ENCODE measurements at places on chromosomes 16 and 17.
A peak's percentile ranks its signal among the peaks of the same experiment; 100 is the strongest.

DNA sequence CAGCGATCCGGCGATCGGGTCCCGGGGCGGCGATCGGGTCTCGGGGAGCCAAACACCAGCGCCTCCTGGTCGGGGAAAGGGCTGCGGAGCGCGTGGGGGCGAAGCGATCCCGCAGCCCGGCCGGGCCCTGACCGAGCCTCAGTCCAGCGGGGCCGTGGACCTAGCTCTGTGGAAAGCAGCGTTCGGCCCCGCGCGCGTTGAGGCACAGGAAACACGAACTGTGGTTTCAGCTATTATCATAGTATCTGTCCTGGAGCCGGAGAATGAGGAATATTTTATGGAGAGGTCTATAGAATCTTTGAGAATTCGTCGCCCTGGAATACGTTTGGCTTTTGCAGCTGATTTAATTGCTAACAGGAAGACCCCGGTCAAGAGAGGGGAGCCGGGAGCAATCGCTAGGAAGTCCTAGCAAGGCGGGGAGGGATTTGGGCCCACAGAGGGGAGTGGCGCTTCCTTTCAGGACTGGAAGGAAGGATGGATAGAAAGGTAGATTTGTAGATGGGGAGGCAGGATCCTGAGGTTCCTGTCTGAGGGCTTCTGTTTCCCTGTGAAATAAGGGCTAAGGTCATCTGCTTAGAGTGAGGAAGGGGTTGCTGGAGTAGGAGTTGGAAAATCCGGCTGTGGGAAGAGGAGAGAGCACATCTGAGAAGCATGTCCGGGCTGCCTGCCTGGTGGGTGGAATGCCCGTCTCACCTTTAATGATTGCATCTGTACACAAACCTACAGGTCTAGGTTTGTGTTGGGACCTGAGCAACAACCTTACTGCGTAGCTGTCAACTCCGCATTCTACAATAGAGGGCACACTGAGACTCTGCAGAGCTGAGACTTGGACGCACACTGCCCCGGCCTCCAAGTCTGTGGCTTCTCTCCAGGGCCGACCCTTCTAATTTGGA, 770 bp downstream of the CCNF start:
- no peak for DNase-seq

DNA sequence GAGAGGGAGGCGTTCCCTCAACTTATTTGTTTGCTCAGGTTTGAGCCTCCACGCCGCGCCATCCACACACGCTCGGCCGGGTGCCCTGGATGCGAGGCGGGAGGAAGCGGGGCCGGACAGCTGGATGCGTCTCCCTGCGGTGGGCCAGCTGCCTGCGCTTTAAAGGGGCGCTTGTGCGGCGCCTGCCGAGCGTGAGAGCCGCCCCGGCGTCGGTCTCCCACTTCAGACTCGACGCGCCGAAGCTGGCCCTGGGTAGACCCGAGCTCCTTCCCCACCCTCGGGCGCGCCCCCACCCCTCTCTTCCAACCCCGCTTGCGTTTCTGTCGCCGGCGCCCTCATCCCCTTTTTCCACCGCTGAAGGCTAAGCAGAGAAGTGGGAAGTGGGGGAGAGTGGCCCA, 527 bp upstream of the CHAD start:
- no peak for DNase-seq

- DNase-seq, result no peak
Measured at GRCh38 chr16:82011199-82011641, at the start of gene SDR42E1. TSS of gene SDR42E1 (minus strand) at chr16:82011470. CDS start at chr16:82000858, 10,612 bp downstream.

DNA sequence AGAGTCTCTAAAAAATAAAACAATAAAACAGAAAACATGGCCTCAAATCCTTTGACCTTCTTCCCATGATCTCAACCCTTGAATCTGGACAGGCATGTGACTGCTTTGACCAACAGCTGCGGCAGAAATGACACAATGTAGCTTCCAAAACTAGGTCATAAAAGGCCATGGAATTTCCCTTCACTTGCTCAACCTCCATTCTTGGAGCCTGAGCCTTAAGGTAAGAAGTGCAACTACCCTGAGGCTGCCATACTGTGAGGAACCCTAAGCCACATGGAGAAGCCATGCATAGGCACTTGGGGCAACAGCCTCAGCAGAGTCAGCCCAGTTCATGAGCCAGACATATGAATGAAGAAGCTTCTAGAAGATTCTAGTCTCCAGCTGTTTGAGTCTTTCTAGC, 75.7 kb upstream of the BRD7 start:
- no peak for DNase-seq

GRCh38 chr17:17808706-17809432, 27.9 kb downstream of the SREBF1 start:
- no peak for DNase-seq

DNA sequence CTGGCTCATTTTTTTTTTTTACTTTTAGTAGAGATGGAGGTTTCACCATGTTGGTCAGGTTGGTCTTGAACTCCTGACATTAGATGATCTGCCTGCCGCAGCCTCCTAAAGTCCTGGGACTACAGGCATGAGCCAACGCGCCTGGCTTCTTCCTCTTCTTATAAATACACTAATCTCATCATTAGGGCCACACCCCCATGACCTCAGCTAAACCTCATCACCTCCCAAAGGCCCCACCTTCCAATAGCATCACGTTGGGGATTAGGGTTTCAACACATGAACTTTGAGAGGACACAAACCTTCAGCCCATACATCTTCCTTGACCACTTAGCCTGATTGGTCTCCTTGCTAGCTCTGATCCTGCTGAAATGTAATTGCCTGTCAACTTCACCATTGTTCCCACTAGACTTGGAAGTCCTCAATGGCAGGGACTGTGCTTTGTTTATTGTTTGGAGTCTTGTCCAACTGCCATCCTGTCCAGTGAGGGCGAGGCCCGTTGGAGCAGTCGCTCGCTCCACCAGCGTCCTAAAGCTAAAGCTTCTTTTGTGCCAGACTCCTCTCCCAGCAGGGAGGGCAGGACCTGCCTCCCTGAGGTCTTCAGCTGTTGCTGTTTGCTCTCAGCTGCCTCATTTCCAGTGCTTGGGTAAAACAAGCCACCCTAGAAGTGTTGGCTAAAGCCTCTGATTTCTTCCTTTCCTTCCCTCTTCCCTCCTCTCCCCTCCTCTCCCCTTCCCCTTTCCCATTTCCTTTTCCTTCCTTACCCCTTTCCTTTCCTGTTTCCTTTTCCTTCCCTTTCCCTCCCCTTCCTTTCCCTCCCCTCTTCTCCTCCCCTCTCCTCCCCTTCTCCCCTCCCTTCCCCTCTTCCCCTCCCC, 85.3 kb downstream of the HAPSTR1 start:
- peak; percentile 95 for DNase-seq

DNA sequence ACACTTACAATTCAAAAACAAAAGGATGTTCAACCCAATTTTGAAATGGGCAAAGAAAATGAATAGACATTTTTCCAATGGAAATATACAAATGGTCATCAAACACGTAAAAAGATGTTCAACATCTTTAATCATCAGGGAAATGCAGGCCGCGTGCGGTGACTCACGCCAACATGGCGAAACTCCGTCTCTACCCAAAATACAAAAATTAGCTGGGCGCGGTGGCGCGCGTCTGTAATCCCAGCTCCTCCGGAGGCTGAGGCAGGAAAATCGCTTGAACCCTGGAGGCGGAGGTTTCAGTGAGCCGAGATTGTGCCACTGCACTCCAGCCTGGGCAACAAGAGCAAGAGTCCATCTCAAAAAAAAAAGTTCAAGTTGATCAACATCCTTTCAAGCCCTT, 1.8 kb upstream of the CLUAP1 start:
- DNase-seq, result no peak

DNA sequence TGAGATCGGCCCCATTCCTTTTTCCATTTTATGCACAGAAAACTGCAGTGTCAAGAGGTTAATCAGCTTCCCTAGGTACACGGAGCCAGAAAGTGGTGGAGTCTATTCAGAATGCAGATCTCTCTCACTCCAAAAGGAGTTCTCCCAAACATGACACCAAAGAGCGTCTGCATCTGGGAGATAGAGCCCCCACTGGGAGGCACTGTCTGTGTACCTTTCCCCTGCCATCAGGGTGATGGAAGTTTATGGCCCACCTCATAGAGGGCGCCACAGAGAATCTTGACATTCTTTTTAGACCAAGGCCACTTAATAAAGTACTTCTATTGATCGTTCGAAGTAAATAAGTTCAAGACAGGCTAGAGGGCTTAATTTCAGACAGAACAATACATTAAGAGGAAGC, 493.7 kb upstream of the ERCC4 start:
- no peak for DNase-seq

DNA sequence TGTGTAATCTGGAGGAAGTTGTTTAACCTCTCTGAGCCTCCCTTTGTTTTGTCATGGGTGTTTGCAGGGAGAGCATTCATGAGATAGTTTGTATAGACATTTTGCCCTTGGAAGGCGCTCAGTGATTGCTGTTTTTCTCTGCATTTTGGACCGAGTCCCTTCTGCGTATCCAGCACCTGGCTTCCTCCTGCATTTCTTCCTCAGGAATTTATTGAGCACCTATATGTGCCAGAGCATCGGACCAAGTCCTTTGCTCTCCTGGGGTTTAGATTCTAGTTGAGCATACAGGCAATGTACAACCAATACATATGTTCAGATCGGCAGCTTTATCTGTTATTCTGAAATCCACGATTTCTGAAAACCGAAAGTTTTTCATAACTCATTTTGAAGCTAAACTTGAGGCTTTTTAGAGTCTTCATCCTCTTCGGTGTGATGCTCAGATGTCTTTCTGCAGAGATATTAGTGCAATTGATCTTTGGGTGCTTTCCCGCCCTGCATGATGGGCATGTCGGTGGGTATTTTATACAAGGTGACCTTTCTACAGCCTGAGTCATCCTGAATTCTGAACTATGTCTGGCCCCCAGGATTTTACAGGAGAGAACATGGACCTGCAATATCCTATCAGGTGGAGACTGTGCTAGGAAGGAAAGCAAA, 4.1 kb downstream of the IL4R start:
- DNase-seq, result no peak

- DNase-seq, result no peak
Measured at GRCh38 chr17:81734405-81735263, 22.6 kb downstream of the SLC25A10 start.

GRCh38 chr17:32483451-32484019, 3.3 kb upstream of the CDK5R1 start:
- DNase-seq, result peak; percentile 95

DNA sequence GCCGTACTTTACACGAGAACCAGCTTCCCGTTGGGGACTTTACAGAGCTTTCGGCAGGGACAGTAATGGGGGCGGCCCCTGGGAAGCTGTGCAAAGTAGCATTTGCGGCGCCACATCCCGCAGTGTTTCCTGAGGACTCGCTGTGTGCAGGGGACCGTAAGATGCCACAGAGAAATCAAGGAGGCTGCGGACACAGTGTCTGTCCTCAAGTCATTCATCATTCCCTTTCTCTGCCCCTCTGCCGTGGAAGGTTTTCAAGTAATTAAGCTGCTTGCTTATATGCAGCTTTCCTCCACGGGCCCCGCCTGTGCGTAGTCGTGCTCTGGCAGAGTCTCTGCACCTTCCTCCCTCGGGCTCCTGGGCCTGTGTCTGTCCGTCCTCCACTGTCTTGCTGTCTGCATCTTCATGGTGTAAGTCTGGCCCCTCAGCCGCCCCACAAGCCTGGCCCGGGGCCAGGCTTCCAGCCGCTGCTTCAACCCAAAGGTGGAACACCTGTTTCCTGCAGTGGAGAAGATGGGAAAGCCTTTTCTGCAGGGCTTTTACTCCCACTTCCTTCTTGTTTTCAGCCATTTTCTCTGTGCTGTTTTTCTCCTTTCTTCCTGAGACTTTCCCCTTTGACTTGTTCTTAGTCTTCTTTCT, 216.9 kb upstream of the CHMP6 start:
- no peak for DNase-seq

DNA sequence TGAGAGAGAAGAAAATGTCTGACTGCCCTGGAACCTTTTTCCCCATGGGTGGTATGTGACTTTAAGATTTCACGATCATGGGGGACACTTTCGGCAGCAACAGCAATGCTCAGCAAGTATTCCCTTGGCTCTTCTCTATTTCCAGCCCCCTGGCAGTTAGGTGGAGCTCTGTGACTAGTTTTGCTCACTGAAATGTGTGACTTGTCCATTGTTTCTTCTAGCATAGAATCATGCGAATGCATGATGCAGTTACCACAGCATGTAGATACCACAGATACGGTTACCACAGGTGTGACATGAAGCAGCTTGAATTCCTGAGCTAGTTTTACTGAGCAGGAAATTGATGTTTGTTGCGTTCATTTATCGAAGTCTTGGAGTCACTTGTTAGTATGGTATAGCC, 1034.5 kb upstream of the EEF2KMT start:
- DNase-seq, result peak; percentile 12

- no peak for DNase-seq
Measured at GRCh38 chr16:66165879-66166278, 200.6 kb upstream of the CDH5 start.

GRCh38 chr16:29117631-29118030, 132.8 kb downstream of the LAT start:
- DNase-seq, result no peak

- DNase-seq, result no peak
Measured at GRCh38 chr16:24409045-24409444, 130.3 kb upstream of the RBBP6 start.

DNA sequence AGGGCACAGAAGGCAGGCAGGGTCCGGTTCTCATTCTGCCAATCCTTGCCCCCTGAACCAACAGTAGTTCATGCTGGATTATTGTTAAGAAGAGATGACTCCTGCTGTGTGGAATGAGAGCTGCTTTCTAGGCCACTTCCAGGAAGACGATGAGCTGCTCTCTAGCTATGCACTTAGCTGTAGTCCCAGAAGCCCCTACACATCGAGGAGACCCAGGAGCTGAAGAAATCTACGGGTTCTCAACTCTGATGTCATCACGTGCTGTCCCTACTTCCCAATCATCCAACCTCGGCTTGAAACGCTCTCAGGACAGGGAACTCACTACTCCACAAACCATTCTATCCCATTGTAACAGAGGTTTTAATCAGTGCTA, 29.0 kb upstream of the EMP2 start:
- DNase-seq, result no peak

DNA sequence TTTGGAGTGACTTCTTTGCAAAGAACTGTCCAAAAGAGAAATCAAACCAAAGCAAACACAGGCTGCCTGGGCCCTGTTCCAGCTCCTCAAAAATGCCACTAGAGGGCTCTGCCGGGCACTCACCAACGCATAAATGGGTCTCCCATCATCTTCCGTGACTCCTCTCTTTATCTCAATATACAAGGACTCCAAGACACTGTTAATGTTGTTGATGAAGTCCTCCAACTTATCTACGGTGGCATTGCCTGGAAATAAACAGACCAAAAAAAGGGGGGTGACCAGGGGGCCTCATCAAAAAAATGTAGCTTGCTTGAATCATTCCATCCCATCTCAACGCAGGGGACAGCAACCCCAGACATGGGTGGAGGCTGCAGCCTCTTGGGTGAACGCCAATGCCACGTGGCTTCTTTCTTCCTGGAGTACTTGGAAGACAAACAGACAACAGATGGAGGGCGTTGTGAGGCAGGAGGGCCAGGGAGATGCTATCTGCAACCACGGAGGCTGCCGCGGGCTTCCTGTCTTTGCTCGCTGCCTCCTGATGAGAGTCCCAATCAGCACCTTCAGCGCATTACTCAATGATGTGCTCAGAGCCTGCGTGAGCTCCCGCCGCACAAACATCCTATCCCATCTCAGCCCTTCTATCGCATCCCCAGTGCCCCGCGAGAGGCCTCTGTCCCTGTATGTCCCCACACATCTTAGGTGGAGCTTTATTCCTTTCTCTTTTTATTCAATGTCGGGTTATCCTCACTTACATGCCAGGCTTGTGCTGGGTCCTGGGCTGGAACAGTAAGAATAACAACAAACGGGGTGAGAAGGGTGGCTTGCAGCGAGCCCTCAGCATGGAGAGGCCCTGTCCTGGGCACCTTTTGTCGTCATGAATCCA, 32.0 kb downstream of the KDM8 start:
- DNase-seq, result peak; percentile 63

Data from putamen (tissue), 1 donor.